A172 (cell line): ENCODE measurements at places on chromosomes 11 and 22.

- peak; percentile 35 for DNase-seq
Observed at GRCh38 chr22:29457730-29458129, 19.3 kb downstream of the RFPL1 start.

DNA sequence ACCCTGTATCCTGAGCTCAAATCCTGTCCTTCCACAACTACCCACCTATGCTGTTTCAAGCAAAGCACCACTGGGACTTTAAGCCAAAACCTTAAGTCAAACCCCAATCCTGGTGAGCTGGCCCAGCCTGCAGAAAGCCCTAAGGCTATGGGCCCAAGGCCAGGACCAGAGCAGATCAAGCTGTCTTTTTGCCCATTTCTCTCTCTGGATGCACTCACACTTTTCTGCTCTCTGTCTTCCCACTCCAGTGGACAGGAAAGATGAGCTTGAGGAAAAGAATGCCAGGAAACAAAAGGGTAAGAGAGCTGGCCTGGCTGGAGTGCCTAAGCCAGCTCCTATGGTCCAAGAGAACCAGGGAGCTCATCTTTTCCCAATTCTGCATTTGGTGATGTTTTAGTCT lies 284.3 kb upstream of the ISX start:
- no peak for DNase-seq

GRCh38 chr11:27255447-27255828 lies 107.6 kb downstream of the CCDC34 start:
- no peak for DNase-seq

DNA sequence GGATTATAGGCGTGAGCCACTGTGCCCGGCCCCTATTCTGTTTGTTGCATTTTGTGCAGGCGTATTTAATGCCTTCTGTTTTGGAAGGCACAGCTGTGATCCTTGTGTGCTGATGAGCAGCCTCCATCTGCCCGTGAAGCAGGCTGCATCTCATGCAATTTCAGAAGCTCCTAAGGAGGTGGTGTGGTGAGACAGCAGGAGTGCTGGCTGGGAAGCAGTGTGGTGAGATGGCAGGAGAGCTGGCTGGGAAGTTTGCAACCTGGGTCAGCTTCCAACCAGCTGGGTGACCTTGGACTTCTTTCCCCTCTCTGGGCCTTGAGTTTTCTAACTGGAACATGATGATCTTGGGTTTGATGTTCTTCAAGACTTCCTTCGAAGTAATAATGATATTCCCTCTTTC lies 525.1 kb downstream of the TBC1D22A start:
- DNase-seq = no peak
